Vagina (tissue), 2 donors: ENCODE measurements at places on chromosomes 4 and X.

DNA sequence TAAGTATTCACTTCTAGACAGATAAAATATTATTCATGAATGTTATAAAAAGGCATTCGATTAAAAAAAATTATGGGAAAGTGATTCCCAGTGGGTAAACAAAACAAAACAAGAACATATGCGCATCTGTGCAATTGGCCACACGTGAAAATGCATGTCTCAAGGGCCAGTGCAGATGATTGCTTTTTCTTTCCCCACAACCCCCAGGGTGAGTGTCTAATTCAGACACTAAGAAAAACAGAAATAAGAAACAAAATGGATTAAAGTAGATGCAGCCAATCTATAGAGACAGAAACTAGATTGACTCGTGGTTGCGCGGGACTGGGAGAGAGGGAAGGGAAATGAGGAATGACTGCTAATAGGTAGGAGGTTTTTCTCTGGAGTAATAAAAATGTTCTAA is 49.5 kb downstream of the GPM6A start:
- DNase-seq = no peak

- no peak for DNase-seq
These were observed 45.0 kb downstream of the VCX2 start for GRCh38 chrX:8126092-8126491.

GRCh38 chrX:91039777-91040176 is 394.9 kb upstream of the PABPC5 start:
- no peak for DNase-seq

- DNase-seq = no peak
These were observed 179.0 kb downstream of the KCNIP4 start for GRCh38 chr4:21769404-21770147.

DNA sequence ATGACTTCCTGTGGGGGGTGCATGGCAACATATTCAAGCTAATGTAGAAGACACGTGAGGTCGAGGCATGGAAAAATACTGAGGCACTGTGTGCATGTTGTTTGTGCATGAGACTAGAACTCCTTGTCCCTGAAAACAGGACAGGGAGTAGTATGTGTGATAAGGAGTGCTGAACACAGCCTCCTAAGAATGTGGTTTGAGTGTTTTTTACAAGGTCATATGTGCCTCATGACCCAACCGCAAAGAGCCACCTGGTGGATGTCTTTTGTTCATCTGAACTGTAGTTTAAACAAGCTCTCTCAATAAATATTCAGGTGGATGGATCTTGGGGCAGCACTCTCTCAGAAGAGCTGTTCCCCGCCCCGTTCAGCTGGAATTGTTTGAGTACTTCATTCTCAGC is 226.6 kb downstream of the NLGN4X start:
- no peak for DNase-seq

DNA sequence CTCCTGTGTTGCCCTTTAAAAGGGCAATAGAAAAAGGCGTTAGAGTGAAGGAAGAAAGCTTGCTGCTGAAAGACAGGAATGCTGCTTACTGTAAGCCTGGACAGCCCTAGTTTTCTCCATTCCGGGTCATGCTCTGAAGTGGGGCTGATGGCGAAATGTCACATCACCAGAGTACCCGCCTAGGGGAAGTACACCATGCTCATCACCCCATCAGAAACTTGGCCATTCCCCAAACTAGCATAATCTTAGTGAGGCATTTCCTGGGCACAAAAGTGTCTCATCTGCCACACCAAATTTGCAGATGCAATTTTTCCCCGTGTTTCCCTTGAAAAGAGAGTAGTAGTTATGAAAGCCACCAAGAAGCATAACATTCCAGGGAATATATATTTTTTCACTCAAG is 47.8 kb upstream of the CAMK2D start:
- DNase-seq = no peak

GRCh38 chr4:146478009-146478408 is 43.7 kb downstream of the SLC10A7 start:
- no peak for DNase-seq

DNA sequence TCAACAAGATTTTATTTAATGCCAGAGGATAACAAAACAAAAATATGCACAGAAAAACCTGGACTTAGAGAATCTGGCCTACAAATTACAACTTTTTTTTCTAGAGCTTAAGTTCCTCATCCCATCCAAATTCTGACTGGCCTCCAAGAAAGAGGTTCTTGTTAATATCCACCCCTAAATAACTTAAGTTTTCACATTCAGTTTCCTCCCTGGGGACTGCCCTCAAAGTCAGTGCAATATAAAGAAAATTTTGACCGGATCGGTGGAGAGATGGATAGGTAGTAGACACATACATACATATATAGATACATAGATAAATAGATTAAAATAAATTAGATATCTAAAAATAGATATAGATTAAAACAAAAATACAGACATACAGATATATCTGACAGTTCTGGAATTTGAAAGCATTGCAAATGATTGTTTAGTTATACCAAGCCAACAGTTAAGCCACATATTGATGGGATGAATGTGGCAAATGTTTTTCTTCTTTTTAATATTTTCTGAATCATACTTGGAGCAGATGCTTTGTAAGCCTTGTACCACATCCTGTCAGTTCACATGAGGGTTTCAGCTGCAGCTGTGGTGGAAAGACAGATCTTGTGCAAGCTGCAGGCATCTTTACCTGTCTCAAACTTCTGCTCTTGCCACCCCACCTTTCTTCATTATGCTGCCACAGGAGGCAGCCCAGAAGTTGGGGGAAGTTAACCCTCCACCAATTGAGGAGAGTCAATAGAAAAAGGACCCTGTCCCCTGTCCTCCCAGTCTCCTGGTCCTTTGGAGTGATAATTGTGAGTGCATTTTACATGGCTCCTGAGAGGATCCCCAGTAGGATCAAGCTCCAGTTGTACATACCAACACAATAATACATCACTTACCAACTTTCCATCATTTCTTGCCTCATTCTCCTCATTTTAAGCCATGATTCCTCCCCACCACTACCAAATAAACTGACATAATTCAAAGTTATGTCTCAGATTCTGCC is 58.5 kb upstream of the PRDM8 start:
- DNase-seq = no peak

GRCh38 chr4:109169170-109169569 is 133.3 kb downstream of the COL25A1 start:
- no peak for DNase-seq

DNA sequence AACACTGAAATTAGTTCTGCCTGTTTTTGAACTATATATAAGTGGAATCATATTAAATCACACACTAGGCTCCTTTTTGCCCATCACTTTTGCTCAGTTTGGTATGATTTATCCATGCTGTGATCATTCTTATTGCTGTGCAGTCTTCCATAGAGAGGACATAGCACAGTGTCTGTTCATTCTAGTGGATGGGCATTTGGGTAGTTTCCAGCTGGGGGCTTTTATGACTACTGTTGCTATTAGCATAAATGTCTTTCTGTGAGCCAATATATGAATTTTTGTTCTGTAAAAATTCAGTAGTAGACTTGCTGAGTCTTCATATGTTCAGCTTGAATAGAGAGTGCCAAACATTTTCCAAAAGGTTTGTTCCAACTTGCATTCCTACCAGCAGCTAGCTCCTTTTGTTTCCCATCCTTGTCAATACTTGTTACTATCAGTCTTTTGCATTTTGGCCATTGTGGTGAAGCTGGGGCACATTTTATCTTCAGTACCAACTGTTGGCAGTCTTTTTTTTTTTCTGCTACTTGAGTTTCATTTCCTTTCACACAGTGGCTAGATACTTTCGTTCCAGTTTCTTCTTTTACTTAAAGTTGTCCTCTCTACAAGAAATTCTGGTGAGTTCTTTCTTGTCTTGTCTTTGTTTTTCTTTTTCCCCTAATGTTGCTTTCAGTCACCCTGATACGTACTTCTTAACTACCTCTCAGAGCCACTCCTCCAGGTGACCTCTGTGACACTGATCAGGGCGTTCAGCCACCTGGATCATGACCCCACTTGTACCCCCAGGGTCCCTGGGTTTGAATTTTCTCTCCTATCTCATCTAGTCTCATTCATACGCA is 87.0 kb downstream of the ANXA3 start:
- no peak for DNase-seq

- DNase-seq = no peak
These were observed 41.6 kb upstream of the CYLC1 start for GRCh38 chrX:83819304-83819703.

GRCh38 chrX:110683925-110684324 is 111.7 kb downstream of the CHRDL1 start:
- no peak for DNase-seq

- DNase-seq = no peak
These were observed 823.8 kb downstream of the CCSER1 start for GRCh38 chr4:90951037-90951436.

DNA sequence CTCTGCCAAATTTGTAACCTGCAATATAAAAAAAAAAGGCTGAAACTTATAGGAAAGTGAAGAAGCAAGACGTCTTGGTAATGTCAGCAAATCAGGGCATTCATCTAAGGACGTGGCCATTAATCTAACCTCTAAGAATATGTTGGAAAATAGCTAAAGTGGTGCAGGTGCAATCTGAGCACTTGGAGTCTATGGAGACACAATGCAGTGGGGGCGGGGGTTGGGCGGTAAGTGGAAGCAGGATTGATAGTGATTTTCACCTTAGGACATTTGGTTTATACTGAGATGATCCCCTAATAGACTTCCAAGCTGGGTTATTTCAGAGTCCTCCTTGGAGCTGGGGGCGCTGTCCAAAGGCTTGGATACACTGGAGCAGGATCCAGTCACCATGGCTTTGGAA is 283.4 kb downstream of the EPHA5 start:
- no peak for DNase-seq

DNA sequence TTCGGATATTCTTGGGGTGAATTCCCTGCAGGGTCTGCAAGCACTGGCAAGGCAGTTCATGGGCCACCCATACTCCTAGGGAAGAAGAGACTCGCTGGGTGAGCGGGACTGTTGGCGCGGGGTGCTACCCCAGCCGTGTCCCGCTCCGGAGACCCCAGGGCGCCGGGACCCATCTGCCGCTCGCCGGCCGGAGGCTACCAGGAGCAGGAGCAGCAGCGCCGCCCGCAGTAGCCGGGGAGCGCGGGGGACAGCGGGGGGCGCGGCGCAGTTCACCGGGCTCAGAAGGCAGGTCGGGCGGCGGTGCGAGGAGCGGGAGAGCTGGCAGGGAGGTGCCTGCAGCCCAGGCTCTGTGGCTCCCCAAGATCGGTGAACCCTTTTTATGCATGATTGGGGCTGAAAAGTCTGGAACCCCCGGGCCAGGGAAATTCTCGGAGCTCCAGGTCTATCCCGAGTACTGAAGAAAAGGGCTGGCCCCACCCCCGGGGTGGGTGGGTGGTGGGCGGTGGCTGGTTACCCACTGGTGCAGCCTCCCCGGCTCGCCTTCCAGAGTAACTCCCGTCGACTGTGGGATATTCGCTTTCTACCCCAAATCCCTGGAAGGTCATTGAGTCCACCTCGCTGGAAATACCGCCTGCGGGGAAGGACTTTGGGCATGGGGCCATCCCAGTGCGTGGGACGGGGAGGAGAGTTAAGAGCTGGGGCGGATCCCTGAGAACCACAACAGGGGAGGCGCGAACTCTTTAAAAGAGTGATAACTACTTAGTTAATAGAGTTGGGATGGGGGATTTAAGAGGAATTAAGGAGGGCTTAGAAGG is 37.6 kb downstream of the PF4 start:
- DNase-seq = no peak

- no peak for DNase-seq
These were observed 232.8 kb downstream of the GALNTL6 start for GRCh38 chr4:172045981-172046380.

DNA sequence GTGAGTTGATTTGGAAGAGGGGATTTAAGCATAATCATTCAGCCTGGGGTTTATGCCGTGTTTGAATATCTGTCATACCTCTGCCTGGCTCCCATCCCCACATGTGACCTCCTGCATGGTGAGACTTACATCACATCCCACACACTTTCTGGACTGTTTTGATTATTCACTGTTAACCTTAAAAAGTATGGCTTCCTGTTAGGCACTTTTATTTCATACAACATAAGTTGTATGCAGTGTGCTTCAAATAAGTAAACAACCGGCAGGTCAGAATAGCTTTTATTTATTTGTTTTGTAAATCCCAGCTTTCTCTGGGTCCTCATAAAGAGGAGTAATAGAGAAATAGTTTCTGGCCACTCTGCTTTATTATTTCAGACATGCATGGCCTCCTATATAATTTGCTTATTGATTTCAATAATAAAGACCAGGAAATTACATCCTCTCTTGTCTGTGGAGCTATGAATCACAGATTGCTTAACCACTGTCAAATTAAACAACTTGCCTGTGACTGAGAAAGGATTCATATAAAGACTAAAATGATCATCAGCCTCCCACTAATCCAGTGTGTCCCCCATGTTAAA is 376.8 kb upstream of the ZFP42 start:
- DNase-seq = no peak

DNA sequence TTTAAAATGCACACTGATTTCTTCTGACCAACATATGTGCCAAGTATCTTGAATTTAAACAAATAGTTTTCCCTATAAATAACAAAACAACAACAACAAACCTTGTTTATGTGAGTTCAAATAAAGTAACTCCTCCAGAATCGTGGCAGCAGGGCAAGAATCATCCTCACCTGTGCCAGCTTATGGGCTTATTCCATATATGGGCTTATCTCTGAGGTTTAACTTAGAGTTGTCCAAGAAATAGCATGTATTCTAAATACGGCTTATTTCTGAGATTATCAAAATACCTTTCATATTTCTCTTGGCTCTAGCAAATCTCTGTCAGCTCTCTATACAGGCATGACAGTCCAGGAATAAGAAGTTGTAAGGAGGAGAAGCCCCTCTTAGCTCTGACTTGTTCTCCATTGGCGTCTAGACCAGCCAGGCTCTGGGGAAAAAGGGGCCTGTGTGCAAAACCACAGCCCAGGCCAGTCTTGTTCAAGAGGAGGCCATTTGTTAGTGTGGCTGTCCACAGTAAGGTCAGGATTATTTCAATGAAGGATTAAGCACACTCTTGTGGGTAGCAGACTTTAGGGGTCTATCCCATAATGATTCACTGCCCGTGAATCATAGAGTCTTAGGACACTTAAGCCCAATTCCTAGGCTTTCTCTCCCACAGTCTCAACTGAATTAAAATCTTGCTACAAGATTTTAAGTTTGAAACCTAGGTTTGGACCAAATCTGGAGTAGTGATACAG is 63.2 kb downstream of the FRAS1 start:
- DNase-seq = no peak

GRCh38 chr4:168995537-168996295 is 14.3 kb downstream of the CBR4 start:
- DNase-seq = no peak

DNA sequence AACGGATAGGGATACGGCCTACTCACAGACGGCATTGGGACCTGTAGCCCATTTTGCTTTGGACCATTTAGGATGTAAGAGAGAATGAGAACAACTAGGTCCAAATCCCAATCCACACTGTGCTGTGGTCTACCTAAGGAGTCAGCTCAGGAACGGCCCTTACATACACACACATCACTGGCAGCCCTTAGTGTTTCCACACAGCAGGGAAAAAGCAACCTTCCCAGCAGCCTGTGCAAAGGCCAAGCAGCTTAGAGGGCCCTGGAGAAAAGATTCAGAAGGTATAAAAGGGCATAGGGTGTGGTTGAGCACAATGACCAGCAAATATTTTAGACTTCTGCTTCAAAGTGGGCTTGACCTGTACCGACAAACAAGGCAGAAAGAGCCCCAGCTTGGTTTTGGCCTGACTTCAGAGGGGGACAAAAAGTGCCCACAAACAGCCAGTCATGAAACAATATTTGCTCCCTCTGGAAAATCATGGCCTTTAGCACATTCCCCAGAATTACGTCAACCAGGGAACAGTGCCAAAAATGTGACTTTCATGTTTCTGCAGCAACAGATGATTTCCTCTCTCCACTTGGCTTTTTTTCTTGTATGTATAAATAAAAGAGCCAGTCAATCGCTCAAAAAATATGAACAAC is 359.5 kb upstream of the FGF16 start:
- no peak for DNase-seq

- DNase-seq = no peak
These were observed 29.2 kb upstream of the FGFBP2 start for GRCh38 chr4:15992167-15992485.
